ENCODE measurements at places on chromosomes 16 and 17.
A peak's percentile ranks its signal among the peaks of the same experiment; 100 is the strongest.

DNA sequence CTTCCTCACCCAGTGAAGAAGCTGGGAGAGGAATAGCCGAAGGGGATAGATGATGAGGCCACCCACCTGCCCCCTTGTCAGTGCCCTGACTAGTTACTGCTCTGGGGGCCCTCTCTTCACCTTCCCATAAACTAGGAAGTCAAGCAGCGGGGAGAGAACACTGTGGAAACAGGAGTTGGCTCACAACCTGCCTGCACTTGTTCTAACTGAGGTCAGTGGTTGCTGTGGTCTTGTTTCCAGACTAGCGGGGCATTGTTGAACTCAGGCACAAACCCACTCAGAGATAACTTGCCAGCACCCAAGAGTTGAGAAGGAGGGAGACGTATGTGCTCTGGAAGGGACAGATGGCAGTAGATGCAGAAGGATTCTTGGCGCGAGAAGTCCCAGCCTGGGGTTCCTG lies 48.6 kb upstream of the DDX52 start:
- DNase-seq = peak; percentile 71

DNA sequence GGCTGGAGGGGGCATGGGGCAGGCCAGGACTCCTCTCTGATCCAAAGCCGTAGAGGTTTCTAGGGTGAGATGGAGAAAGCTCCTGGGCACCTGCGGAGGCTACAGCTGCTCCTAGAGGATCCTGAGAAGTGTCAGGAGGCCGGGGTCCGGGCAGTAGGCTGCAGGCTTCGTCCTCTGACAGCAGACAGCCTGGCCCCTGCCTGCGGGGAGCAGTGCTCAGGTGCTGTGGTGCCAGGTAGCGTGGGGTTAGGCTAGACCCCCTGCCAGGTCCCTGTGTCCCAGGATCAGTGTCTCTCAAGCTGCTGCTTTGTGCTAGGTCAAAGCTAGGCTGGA lies 1.5 kb upstream of the MRPS34 start:
- no peak for DNase-seq

GRCh38 chr17:81794074-81794476 lies 9.9 kb upstream of the GCGR start:
- no peak for DNase-seq

- DNase-seq = peak; percentile 39
These were observed 30.0 kb downstream of the SRCIN1 start for GRCh38 chr17:38575781-38576180.

GRCh38 chr16:66660422-66661209 lies 35.9 kb downstream of the CMTM4 start:
- DNase-seq = peak; percentile 82

DNA sequence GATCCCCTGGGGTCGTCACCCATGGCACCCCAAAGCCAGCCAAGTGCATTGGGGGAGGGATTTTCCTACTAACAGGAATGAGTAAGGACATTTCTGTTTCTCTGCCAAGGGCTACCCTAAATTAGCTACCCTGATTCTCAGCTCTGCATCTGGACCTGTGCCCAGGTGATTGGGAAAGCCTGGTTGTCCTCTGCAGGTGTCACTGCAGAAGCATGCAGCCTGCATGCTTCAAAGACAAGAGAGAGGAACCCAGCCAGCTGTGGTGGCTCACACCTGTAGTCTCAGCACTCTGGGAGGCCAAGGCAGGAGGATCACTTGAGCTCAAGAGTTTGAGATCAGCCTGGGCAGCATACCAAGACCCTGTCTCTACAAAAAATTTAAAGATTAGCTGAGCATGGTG lies 19.6 kb downstream of the BEAN1 start:
- peak; percentile 49 for DNase-seq

GRCh38 chr17:64418506-64419339 lies 28.1 kb upstream of the PECAM1 start:
- DNase-seq = peak; percentile 62

Data from epithelial cell of esophagus (primary cell).